ENCODE measurements at places on chromosomes 7 and 10.

DNA sequence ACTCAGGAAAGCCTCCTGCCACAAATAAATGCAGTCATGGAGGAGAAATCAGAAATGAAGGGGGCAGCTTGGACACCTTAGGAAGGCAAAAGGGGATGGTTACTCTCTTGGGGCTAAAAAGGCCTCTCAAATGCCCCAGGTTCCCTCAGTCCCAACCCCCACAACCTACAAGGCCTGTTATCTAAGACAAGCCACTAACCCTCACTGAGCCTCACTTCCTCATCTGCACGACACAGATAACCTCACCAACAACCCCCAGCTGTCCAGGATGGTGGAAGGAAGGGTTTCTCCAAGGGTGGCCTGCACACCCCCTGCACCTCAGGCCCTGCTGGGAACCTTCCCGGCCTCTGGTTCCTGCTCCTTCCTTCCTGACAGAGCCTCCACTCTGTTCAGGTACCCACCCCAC, 29.2 kb downstream of the SORBS1 start:
- no peak for DNase-seq

DNA sequence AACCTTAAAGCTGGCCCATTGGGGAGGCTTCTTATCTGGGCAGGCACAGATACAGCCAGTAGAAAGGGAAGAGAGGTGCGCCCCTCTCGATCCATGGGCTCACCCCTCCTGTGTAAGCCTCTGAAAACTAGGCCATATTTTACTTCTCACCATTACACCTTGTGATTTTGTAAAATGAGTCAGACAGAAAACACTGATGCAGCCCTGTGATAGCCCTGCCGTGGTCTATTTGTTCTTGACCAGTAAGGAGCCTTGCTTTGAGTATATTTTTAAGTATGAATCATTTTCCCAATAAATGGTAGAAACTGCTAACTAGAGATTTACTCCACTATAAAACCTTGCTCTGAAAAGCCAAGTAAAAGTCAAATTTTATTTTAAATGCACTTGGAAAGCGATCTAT, 329.8 kb upstream of the MBL2 start:
- DNase-seq: no peak

DNA sequence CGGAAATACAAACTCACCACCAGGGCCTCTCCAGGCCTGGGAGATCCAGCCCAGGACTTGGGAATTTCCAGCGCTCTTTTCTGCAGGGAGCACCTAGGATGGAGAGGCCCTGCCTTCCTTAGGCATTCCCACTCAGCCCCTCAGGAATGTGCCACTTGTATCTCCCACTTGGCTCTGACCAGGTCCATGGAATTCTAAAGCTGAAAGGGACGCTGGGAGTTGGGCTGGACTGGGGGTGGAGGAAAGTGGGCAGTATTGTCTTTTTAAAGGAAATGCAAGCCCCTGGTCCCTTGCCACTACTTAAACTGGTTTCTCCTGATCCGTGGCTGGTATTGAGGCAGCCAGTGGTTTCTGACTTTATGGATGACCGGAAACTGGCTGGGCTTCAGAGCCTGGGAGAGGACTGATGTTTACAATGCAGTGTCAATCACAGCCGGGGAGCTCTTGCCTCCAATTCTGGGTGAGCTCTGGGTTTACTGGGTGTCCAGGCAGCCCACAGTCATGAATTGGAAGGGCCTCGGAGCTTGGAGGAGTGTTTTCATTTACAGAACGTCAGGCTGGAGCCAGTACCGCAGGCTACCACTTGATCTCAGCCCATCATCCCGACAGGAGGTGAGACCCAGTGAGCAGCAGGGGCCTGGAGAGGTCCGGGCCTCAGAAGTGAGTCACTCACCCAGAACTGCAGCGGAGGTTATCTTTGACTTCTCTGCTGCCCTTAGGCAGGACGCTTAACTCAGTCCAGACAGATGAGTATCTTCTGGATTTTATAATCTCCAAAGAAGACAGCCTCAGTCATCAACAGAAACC, 27.3 kb downstream of the AGAP3 start:
- no peak for DNase-seq

DNA sequence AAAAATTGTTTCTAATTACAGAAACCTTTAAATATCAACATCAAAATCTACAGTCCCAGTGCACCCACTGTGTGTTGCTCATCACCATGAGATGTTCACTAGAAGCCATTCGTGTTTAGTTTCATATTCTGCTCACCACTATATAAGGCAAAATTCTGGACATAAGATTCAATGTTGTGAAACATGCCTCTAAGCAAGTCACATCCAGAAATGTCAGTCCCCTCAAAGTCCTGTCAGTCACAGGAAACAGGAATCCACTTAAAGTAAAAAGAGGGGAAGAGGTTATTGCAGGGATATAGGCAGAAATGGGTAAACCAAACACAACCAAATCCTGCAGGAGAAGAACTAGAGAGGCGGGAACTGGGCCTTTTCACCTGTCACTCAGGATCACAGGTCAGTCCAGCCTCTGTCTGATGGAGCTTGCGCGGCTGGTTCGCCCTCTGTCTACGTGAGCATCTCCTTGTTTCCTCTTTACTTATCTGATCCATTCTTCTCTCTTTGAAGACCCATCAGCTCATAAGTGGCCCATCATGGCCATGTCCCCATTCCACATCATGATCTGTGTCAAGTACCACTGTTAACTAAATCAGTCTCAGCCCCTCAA, 58.4 kb downstream of the MYPN start:
- DNase-seq: no peak

DNA sequence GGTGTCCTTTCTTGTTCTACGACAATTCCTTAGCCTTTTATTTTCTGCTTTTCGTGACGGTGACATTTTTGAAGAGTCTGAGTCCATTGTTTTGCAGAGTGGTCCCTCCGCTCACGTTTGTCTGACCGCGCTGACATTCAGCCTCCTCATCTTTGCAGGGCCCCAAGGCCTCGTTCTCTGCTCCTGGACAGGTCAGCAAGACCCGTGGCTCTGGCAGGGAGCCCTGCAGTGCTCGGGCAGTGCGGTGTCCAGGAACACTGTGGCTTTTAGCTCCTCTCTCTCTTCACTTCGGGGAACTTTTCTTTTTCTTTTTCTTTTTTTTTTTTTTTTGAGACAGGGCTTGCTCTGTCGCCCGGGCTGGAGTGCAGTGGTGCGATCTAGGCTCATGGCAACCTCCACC, 142.5 kb downstream of the DNAJB6 start:
- DNase-seq: no peak

GRCh38 chr7:153081496-153081895, 321.9 kb downstream of the ACTR3B start:
- no peak for DNase-seq

DNA sequence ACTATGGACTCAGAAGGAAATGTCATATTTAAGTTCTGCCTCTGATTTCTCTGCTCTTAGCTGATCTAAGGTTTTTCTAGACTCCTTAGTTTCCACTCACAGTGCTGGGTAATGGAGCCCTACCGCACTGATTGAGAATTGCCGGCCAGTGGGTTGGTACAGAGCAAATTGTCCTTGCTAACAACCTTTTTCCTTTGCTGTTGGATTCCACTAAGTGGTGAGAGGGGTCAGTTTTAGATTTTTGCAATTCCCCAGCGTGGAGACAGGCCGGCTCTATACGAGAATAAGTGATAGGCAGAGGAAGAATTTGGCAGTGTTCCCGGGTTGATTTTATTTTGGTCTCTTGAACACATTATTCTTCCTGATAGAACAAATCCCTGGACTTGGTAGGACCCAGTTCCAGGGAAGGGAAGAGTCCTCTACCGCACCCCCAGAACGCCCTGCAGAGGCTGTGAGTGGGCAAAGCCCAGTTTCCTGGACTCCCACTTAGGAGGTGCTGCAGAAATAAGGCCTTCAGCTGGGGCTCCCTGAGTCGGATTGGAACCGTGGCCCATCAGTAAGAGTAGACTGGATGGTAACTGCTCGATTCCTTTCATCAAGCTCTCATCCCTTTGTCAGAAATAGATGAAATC, 3.0 kb upstream of the NRP1 start:
- DNase-seq: no peak
